ENCODE measurements at places on chromosomes 11 and 22.

DNA sequence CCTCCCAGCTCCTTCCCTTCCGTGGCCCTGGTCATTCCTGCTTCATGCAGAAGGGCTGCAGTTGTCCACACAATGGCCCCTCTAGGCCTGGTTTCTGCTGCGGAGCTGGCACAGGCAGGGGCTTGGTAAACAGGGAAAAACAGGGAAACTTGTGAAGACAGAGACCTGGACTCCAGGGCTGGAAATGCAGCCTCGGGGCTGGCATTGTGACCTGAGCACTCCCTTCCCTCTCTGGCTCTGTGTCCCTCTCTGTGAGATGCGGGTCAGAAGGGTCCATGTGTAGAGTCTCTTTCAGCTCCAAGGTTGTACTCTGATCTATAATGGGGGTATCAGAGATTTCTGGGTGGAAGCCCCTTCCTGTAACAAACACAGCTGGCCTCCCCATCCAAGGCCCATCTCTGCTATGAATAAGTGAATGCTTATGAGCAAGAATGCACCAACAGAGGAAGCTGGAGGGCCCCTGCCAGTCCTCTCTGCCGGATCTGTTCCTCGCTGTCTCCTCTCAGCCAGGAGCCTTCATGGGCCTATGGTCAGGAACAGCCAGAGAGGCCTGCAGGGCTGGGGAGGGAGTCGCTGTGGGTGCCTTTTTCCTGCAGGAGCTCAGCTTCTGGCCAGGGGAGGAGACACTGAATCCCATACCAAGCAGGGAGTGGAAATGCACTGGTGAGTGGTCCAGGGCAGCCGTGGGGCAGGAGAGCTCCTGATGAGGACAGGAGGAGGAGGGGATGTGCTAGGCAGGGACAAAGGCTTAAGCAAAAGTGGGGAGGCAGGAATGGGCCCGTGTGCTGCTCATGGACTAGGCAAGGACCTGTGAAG, 6.7 kb upstream of the DERL3 start:
- DNase-seq = no peak

GRCh38 chr11:84522331-84522730, 1104.8 kb downstream of the DLG2 start:
- no peak for DNase-seq

GRCh38 chr11:128550261-128550821, 37.0 kb downstream of the ETS1 start:
- DNase-seq = no peak

DNA sequence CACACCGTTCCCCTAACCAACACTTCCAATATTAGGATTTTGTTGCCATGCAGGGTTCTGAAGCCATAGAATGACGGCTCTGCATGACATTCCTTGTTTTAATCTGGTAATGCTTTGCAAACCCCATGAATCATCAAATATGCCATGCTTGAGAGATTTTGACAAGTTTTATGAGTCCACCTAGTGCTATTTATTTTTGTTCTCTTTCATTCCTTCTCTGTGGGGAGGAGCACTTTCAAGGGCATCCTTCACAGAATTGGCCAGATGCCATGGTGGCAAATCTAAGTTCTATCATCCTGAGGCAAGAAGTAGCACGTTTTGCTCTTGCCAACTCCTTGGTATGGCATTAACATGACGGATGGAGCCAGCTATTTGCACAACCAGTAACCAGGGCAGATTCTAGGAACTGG, 268.4 kb downstream of the FAM76B start:
- no peak for DNase-seq

DNA sequence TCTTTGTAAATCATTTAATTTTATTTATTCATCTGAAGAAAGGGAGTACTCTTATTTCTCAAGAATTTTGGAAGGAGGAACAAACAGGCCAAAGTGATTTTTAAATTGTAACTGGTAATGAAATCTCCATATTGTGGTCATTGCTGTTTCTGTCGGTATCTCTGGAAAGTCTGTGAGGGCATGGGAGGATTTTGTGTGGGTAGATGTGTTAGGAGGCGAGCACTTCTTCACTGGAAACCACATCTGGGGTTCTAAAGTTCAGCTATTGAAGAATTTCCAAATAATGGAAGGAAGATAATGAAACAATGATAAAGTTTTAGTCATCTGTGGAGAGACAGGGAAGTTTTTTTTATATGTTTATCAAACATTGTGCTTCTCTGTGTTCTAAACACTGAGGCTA, 6.6 kb downstream of the TRIM34 start:
- no peak for DNase-seq

GRCh38 chr11:70343636-70344035, 54.7 kb upstream of the CTTN start:
- DNase-seq = no peak

- DNase-seq = no peak
Observed at GRCh38 chr11:79525257-79525656, 84.4 kb upstream of the TENM4 start.

DNA sequence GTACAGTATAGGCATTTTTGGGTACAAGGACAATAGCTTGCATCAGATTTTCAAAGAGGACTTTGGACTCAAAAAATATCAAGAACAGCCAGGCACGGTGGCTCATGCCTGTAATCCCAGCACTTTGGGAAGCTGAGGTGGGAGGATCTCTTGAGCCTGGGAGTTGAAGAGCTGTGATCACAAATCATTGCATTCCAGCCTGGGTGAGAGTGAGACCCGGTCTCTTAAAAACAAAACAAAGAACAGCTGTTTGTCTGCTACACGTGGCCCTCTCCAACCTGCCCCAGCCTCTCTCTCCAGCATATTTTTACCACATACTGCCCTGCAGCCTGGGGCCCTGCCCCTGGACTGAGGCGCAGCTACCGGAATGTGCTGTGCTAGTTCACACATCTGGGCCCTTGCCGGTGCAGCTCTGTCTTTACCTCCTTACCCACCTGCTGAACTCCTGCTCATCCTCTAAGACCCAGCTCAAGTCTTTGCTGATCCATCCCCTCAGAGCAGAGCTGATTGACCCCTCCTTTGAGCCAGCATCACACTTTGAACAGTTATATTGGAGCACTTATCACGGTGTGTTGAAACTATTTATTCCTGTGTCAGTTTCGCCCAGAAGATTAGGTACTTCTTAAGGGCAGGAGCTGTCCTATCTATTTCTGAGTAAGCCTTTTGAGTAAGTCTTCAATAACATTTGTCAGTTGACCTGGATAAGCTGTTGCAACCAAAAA, 29.4 kb downstream of the GRIK4 start:
- no peak for DNase-seq

DNA sequence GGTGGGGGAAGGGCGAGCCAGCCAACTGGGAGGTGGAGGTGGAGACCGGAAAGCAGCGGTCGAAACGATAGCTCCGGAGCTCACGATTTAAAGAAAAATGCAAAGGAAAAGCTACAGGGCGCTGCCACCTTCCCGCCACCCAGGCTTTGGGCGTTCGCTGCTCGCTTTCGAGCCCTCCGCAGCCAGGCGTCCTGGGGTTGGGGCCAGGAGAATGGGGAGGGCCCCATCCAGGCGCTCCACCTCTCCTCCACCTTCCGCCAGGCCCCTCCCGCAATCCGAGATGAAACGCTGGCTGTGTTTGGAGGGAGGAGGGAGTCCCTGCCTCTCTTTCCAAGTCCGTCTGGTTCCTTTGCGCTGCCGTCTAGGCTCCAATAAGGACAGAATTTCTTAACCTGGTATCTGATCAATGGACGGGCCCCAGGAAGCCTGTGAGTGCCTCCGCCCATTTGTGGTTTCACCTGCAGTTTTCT, 483 bp upstream of the ABTB2 start:
- no peak for DNase-seq

- no peak for DNase-seq
Observed at GRCh38 chr11:108568195-108568858, 25.2 kb downstream of the EXPH5 start.

GRCh38 chr11:7600205-7600775, 73.0 kb downstream of the CYB5R2 start:
- DNase-seq = no peak

DNA sequence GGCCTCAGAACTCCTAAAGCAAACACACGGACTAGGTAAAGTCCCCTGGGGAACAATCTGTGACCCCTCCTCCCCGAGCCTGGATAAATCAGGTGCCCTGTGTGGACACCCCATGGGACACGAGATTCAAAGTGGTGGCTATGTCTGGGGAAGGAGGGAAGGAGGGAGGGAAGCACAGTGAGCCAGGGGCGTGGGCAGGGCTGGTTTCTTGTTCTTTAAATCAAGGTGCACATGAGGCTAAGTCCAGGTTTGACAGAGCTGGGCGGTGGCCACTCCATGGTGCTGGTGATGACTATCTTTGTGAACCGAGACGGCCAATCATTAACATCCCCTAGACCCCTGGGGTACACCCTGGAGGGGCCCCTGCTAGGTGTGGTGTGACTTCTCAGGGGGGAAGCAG, 20.3 kb upstream of the TH start:
- no peak for DNase-seq

DNA sequence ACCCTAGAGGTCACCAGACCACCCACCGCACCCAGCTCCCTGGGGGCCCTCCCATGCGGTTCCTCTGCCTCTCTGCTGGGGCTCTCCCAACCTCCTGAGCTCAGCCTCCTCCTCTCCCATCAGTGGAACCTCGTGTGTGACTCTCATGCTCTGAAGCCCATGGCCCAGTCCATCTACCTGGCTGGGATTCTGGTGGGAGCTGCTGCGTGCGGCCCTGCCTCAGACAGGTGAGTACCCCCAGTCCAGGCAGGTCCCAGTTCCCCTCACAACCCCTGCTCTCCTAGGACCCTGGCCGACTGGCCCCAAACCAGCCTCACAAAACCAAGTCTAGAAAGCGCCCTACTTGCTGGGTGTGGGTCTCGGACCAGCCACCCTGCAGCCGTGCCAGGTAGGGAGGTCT, 1.6 kb downstream of the SLC22A12 start:
- DNase-seq = no peak

GRCh38 chr11:43574411-43574810, 106.1 kb upstream of the HSD17B12 start:
- DNase-seq = no peak

- no peak for DNase-seq
Observed at GRCh38 chr11:70727899-70728620, 329.7 kb downstream of the CTTN start.

GRCh38 chr11:74141241-74141695, 29.5 kb downstream of the C2CD3 start:
- DNase-seq = no peak

- no peak for DNase-seq
Observed at GRCh38 chr11:2510626-2511402, 66.0 kb downstream of the KCNQ1 start.

GRCh38 chr11:120565466-120566155, 54.1 kb downstream of the GRIK4 start:
- DNase-seq = no peak

DNA sequence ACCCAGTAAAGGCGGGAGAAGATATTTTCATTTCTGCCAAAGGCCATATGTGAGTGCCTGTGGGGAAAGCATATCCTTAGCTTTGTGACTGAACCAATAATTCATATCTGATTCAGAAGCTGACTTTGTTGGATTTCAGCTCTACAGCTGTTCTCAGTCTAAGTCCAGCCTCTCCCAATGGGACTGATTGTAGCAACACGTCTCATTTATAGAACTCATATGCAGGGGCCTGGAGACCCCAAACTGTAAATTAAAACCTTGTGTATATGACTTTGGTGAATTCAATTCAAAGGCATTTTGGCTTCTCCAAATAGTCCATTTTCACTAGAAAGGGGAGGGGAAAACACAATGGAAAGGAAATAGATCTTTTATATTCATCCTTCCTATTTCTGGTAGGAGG, 250.4 kb upstream of the SORL1-AS1 start:
- no peak for DNase-seq

- DNase-seq = no peak
Observed at GRCh38 chr11:60809691-60810090, 24.6 kb downstream of the MS4A10 start.

DNA sequence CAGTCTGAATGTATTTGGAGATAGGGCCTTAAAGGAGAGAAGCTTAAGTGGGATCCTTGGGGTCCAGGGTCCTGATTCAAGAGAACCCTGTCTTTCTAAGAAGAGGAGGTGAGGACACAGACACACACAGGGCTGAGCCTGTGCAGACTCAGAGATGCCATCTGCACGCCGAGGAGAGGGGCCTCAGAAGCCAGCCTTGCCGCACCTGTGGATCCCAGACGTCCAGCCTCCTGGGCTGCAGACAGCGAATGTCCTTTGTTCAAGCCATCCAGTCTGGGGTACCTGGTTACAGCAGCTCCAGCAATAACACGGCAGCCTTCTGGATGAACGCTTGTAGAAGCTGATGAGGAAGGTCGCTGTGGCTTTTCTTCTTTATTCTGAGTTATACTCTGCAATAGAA, 1086.1 kb downstream of the BRD1 start:
- DNase-seq = no peak

GRCh38 chr11:119446871-119447663, 24.1 kb upstream of the THY1 start:
- DNase-seq = no peak
